Endothelial cell (in vitro differentiated cells): ENCODE measurements at places on chromosomes 11 and 22.

- DNase-seq = peak; percentile 0
Observed at GRCh38 chr22:49365910-49366309, 461.8 kb downstream of the BRD1 start.

GRCh38 chr22:27639248-27640086 lies 162.1 kb downstream of the MN1 start:
- no peak for DNase-seq

DNA sequence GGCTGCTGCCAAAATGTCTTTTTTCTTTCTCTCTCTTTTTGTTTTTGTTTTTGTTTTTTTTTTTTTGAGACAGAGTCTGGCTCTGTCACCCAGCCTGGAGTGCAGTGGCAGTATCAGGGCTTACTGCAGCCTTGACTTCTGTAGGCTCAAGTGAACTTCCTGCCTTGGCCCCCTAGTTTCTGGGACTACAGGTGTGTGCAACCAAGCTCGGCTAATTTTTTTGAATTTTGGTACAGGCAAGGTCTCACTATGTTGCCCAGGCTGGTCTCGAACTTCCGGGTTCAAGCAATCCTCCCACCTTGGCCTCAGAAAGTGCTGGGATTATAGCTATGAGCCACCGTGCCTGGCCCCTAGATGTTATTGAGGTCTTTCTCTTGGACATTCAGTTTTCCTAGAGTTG lies 2.2 kb upstream of the DDX10 start:
- no peak for DNase-seq

- DNase-seq = peak; percentile 40
Observed at GRCh38 chr22:46150655-46151477, 540 bp downstream of the PPARA start.

- DNase-seq = no peak
Observed at GRCh38 chr11:79025622-79026021, 415.2 kb downstream of the TENM4 start.

DNA sequence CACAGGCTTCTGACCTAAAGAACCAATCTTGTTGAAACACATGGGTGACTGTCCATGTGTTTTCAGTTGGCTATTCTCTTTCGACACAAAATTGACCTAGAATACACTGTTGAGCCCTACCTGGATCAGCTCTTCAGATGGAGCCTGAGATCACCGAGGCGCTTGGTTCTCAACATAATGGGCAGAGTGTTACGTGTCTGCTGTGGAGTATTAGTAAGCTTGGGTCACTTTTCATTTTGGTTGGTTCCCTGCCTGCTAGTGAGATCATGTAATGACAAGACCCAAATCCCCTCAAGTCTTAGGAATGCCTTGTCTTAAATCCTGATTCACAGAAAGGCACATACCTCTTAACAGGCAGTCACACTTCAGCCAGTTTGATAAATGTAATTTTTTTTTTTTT lies 8.7 kb downstream of the MED19 start:
- no peak for DNase-seq

DNA sequence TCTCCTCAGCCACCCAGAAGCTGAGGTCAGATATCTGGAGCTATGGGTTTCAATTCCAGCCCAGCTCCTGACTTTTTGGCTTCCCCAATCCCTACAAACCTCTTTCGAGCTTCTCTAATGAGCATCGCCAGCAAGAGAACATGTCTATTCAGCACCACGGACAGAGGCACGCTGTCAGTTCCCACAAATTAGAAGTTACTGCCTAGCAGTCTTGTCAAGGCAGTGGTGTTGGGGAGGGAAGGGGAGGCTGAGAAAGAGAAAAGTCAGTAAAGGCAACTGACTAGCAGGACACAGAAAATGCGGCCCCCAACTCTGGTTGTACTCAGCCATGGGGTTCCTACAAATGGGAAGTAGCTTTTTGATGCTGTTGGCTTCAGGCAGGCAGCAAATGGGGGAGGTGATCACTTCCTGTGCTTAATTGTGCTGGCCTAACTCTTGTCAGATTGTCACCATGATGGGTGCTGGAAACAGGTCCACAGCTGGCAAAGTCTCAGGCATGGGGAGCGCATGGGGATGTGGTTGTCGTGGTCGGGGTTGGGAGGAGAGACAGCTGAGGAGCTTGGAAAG lies 205.9 kb downstream of the ST3GAL4 start:
- peak; percentile 74 for DNase-seq

DNA sequence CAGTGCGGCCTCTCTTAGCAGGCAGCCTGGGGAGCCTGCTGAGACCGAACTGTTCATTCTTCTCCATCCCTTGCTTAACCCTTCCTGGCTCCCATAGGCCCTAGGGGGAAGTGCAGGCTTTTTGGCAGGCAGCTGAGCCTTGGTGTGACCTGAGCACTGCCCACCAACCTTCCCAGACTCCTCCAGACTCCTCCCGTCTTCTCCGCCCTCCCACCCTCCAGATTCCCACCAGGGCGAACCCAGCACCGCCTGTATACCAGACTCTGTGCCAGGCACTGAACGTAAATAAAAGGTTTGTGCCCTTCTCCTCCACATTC lies 7.9 kb downstream of the RELT start:
- DNase-seq = no peak

DNA sequence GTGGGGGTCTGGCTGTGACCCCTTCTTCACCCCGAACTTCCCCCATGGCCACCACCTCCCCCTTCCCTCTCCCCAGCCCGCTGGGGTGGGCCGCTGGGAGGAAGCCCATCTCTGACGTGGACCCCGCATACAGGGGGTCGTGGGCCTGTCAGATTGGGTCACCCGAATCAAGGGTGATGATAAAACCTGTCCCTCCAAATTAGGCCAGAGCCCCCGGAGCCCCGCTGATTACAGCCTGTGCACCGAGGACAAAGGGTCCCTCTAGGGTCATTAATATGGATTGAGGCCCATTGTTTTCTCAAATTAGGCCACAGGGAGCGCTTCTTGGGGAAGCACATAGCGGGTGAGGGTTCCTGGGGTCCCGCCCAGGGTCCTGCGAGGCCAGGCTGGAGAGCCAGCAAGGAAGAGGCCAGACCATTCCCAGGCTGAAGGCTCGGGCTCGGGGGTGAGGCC lies 4.9 kb upstream of the LINC01488 start:
- no peak for DNase-seq
